ENCODE measurements at places on chromosomes 11 and 22.

DNA sequence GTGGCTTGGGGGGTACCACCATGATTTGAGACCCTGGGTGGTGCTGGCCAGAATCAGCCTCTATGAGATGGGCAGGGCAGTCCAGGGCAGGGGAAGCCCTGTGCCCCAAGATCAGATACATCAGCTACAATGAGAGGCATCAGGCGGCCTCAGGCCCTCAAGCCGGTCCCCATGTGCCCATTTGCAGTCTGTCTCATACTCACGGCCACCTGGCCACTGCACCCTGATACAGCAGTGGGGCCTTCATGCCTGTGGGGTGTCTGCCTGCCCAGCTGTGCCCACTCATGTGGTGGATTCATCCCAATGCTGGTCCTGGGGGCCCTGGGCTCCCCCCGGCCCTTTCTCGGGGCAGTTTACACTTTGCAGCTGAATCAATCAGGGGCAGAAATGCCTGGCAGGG is 42.4 kb upstream of the KCNQ1OT1 start:
- no peak for DNase-seq

DNA sequence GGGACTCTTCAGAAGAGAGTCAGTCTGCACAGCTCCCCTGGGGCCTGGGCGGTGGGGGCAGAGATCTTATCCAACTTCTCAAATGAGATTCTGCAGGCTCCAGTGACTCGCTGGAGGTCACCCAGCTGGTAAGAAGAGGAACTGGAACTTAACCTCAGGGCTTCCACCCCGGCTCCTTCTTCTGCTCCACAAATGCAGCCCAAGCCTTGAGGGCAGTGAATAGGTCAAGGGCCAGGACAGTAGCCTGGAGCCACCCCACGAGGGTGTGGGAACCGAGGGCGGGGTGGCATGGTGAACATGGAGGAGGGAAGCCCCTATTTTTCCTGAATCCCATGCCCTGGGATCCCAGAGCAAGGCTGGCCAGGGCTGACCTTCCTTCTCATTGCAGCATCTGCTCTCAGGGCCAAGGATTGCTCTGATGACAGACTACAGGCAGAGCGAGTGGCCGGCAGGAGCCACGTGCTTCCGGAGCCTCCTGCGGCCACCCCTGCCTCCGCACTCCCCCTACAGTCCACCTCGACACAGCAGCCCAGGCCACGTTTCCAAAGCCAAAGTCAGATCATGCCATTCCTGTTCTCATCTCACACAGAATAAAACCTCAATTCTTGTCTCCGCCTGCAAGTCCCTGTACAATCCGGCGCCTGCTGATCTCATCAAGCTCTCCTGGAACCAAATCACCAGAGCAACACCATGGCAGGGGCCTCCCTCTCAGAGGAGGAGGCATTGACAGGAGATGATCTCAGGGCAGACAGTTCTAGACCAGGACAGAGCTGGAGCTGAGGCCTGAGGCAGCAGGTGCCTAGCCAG is 21.1 kb upstream of the UPK3A start:
- no peak for DNase-seq

GRCh38 chr11:59787816-59788215 is 22.8 kb downstream of the MRPL16 start:
- DNase-seq = no peak

GRCh38 chr22:24806663-24807001 is 621 bp downstream of the SGSM1 start:
- DNase-seq = no peak

- no peak for DNase-seq
These were observed 69.4 kb upstream of the EED start for GRCh38 chr11:86175191-86175590.

DNA sequence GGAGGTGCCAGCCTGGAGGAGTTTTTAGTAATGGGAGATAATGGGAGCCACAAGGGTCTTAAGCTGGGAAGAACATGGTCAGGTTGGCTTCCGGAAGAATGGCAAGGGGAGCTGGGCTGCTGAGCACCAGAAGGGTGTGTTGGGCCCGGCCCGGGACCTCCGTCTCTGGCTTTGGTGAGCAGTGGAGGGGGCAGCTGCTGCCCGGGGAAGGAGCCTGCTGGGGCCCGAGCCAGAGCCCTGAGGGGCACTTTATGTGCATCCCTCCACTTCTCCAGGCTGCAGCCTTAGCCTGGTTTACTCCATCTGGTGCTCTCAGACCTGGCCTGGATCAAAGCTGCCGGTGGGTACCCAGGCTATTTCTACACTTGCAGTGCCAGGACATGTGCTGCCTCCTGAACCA is 8.7 kb upstream of the NPAS4 start:
- no peak for DNase-seq

- no peak for DNase-seq
These were observed 36.1 kb downstream of the PDE3B start for GRCh38 chr11:14679662-14680061.

GRCh38 chr11:22520521-22520920 is 105.1 kb downstream of the FANCF start:
- no peak for DNase-seq

GRCh38 chr11:86034710-86035109 is 34.2 kb downstream of the PICALM start:
- no peak for DNase-seq

DNA sequence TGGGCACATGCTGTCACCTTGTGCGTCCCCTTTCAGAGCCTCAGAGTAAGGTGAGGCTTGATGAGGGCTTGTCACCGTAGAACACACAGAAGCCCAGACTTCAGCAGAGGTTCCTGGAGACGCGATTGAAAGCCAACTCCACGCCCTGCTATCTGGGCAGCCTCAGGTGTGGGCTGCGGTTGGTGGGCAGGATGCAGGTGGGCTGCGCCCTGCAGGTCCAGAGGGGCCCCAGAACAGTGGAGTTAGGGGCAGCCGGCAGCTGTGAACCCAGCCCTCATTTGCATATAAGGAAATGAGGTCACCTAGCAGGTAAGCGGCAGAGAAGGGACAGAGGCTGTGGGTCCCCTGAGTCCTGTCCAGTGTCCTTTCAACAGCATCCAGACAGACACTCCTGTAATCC is 15.4 kb downstream of the PHLDA2 start:
- no peak for DNase-seq

GRCh38 chr11:119319136-119319699 is 2.3 kb upstream of the MCAM start:
- no peak for DNase-seq

GRCh38 chr11:34870548-34871196 is 45.5 kb downstream of the APIP start:
- DNase-seq = no peak

DNA sequence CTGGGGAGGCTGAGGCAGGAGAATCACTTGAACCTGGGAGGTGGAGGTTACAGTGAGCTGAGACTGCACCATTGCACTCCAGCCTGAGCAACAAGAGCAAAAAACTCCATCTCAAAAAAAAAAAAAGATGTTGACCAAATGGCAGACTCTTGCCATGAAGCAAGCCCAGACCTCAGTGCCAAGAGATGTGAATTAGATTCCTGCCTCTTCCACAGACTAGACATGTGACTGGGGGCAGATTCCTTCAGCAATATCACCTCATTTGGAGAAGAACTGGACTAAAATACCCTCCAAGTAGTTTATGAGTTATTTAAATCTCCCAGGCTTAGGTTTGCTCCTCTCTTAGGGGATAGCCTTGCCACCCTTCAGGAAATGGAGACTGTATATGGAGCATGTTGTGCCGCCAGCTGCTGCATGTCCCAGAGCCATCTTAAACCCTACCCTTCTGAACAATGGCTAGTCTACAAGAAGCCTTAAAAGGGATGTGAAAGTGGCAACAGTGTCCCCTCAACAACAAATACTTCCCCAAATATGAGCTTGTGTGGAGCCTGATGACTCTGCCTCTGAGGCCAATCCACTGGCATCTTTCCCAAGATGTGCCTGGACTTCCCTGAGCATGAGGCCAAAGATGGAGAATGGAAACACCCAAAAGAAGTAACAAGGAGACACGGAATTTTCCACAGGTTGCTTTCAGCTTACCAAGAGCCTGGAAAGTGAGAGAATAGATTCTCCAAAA is 763 bp upstream of the MS4A7 start:
- DNase-seq = no peak

GRCh38 chr11:105211806-105212554 is 72.4 kb upstream of the CARD18 start:
- DNase-seq = no peak

DNA sequence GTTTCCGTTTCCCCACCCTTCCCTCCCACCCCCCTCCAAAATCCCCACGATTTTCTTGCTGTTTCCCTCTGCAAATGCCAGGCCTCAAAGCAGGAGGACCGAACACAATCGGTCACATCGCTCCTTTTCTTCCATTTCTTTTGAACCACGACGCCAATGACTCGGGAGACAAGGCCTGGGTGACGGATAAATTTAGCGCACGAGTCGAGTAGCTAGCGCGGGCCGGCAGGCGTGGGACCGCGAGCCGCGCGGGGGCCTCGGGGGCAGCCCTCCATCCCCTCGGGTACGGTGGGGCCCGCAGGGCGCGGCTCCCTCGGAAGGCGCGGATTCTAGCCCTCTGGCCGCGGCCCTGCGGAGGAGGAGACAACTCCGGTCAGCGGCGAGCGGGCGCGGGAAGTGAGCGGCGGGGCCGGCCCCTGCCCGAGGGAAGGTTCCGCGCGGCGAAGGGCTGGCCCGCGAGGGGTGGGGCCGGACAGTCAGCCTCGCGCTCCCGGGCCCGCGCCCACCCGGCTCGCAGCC is 414 bp downstream of the JOSD1 start:
- DNase-seq = no peak

DNA sequence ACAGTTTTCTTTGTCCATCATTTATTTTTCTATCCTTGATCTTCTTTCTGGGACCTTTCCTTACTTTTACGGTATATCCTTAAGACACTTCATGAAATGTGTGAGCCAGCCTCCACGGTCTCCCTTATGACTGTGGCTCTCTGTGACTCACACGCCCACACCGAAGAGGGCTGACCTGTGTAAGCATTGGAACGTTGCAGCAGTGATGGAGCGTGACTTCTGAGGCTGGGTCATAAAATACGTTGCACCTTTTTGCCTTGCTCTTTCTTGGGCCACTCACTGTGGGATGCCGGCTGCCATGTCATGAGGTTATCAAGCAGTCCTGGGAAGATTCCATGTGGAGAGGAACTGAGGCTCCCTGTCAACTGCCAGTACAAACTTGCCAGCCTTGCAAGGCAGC is 96.3 kb upstream of the RAB1B start:
- DNase-seq = no peak

- DNase-seq = no peak
These were observed 32.8 kb upstream of the CTTN start for GRCh38 chr11:70365544-70365927.

- DNase-seq = no peak
These were observed 91.6 kb downstream of the ATXN10 start for GRCh38 chr22:45763236-45763624.

- DNase-seq = no peak
These were observed 104.6 kb downstream of the MUC15 start for GRCh38 chr11:26467506-26467905.

Data from activated naive CD4-positive, alpha-beta T cell (primary cell).